ENCODE measurements at places on chromosomes 4 and X. TPM values are rescaled to one million over a fixed set of nuclear protein-coding genes. Genes with fewer than 3 reads are reported as not detected.

- no peak for ATAC-seq
These were observed 99.5 kb upstream of the NKX1-1 start for GRCh38 chr4:1505511-1506460.

DNA sequence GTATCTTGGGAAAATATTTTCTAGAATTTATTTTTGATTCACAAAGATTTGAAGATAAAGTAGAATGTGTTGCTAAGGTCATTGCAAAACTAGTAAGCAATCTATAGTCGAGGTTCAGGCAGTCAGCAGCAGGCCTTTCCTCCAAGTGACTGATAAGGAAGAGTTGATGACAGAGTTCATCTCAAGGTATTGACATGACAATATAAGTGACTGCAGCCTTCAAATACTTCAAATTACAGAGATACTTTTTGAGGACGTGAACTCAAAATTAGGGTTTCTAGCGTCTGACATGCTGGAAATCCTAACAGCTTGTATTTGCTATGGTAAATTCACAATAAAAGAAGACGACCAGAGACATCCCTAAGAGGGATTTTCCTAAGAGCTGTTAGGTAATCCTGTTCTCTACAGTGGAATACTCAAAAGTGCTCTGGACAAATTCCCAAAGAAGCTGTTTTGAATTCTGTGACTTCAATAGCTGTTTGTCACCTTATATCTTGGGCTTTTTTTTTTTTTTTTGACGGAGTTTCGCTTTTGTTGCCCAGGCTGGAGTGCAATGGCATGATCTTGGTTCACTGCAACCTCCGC lies 7.4 kb downstream of the ARHGAP10 start:
- ATAC-seq = no peak

- ATAC-seq = no peak
These were observed 74.0 kb downstream of the GALNT7 start for GRCh38 chr4:173242466-173243250.

- ATAC-seq = no peak
These were observed 35.0 kb downstream of the SHROOM3 start for GRCh38 chr4:76470064-76470463.

GRCh38 chr4:2101346-2102044 lies 42.4 kb downstream of the NAT8L start:
- no peak for ATAC-seq

GRCh38 chr4:120869613-120870278 lies 52.8 kb downstream of the PRDM5 start:
- ATAC-seq = no peak

- ATAC-seq = peak; percentile 62
These were observed at the start of gene SLIT2 for GRCh38 chr4:20251796-20252655. Gene SLIT2 (plus strand): TSS chr4:20251905. CDS start chr4:20253816, 1,911 bp downstream.

DNA sequence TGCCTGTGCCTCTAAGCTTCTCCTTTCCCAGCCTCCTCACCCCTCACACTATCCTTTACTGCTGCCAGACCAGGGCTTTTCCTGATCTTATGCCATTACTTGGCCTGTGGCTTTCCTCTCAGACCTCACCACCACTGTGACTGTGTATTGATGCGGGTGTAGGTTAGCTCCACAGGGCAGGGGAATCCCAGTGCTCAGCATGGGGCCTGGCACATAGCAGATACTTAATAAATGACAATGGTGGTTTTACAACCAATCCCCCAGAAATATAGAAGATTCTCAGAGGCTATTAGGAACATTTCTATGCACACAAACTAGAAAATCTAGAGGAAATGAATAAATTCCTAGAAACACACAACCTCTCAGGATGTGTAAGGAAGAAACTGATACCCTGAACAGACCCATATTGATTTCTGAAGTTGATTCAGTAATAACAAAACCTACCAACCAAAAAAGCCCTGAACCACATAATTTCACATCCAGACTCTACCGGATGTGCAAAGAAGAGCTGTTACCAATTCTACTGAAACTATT lies 129.6 kb upstream of the QRFPR start:
- no peak for ATAC-seq

GRCh38 chrX:73647212-73647611 lies 84.2 kb downstream of the CHIC1 start:
- no peak for ATAC-seq

DNA sequence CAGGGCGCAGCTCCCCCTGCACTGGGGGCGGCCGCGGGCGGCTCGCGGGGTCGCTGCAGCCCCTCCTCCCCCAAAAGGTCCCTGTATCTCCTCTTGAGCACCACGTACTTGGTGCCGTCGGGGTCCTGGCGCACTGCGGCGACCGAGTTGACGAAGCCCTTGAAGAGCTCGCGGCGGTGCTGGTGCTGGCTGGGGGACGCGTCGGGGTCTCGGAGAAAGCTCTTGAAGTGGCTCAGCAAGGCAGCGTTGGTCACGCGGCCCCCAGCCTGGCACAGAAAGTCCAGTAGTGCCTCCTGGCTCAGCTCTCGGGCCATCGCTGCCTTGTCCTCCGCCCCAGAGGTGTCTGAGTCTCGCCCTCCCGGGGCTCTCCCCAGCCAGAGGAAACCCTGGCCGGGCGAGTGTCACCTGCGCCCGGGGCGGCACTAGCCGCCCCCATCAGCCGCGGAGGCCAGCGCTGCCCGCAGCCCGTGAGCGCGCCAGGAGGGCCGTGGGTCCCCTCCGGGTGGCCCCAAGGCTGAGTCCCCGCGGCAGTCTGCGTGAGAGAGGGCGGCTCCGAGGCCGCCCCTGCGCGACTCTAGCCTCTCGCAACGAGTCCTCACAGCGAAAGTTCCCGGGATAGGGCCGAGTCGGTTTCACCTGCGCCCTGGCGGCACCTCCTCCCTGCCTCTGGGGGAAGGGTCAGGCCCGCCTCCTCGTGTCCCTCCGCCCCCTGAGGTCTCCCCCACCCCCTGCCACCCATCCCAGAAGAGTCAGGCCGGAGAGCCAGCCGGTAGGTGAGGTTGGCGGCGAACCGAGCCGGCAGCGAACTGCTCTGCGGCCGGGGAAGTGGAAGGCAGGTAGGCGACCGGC lies at the start of gene SOWAHB:
SOWAHB (minus strand) TSS at position 609 of the 849 bp plus-strand sequence; CDS start at position 314, 295 bp downstream.
- peak; percentile 45 for ATAC-seq

- peak; percentile 58 for ATAC-seq
These were observed 1.1 kb downstream of the PLXNA3 start for GRCh38 chrX:154458954-154459778.

DNA sequence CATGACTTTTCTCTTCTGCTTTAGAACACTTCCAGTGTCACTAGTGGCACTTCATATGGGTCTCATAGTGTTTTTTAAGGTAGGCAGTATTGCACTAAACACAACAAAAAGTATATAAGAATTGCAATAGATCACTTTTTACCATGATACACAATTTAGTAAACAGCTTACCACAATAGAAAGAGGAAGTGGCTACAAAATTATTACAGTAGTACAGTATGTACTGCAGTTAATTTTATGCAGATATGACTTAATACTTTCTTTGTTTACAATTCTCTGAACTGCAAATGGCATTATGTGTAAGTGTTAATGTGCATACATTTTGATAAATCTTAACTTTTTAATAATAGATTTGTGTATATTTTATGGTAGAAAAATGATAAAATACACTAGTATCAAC lies 157.3 kb downstream of the RRAGB start:
- ATAC-seq = no peak

DNA sequence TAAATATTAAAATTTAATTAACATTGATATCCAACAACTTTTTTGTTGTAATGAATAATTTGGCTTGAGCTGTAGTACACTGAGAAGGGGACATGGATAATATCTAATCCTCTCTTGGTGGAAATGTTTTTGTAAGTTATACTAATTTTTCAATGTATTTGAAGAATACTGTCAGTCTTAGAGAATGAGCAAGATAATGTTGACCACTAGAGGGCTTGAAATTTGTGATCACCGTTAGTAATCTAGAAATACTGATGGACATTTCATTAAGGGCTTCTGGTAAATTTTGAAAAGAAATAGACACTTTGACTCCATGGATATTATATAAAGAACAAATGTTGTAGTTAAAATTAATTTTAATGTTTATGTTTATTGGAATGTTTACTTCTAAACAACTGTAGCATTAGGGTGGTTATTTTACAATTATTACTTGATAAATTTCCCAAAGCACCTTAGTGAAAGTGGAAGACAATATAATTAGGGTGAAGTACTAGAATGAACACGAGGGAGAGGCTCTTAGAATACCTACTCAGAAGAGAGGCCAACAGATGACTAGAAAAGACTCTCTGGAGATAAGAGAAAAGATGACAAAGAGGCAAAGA lies 20.0 kb upstream of the CAMK2D start:
- ATAC-seq = no peak

GRCh38 chr4:105679186-105679585 lies 29.3 kb downstream of the INTS12 start:
- no peak for ATAC-seq

- no peak for ATAC-seq
These were observed 941.5 kb downstream of the DMD start for GRCh38 chrX:32269866-32270265.

Gene ESX1
- total RNA-seq = not detected

Gene DKK2
- total RNA-seq = 0.85 TPM

Gene SYTL5
- total RNA-seq = 0.27 TPM

Gene SOWAHB
- 0.21 TPM for total RNA-seq

Gene MAGEE2
- 3.0 TPM for total RNA-seq

Gene PABPC1L2A
- not detected for total RNA-seq

Gene RNF128
- total RNA-seq = 0.21 TPM

Gene SATL1
- total RNA-seq = 1.1 TPM

Gene SOD3
- 0.14 TPM for total RNA-seq

All from motor neuron (in vitro differentiated cells).